ACHN (cell line): ENCODE measurements at places on chromosomes 4 and X.

DNA sequence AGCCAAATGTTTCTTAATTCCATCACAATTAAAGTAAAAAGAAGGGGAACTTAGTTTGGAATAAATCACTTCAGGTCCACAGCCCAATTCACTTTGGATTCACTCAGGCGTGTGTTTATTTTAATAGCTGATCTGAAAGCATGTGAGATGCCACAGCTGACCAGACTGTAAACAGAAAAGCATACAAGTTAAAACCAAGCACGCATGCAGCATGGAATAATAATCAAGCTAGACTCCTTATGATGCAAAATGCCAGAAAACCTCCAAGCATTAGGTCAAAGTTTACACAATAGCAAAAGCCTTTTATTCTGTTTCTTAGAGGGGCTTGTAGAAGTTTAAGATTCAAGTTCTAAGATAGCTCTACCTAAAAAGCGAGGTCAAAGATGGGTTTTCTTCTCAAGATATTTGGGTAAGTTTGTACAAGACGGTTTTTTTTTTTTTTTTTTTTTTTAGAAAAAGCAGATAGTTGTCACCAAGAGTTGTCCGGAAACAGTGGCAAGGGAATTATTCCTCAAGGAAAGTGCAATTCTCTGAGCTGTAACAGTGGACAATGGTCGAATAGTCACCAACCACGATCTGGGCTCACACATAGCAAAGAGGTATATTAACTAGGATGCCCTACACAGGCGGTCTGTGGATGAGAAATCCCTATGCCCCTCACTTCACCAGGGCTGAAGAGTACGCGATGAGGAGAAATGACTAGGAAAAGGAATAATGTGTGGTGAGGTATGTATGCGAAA, 763 bp upstream of the PRRG1 start:
- DNase-seq = peak; percentile 44

DNA sequence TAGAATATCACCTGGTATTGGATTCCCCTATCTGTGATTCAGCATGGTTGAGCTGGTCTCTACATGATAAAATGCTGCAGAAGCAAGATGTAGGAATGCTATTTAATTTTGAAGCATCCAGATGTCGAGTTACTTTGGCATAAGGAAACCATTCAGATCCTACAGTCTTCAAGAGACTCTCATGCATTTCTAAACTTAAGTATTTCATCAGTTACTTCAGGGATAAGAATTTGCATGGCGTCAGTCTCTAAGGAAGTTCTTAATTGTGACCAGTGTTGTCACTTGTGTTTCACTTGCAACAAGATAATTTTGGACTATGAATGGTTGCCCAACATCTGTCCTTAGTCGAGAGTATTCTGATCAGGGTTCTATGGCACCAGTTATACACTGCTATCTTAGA, 192.4 kb downstream of the CCNG2 start:
- no peak for DNase-seq

GRCh38 chrX:11757719-11758399, at the start of gene MSL3:
Gene MSL3, plus strand, starts transcription at chrX:11758237. Its CDS starts 27 bp downstream, at chrX:11758264.
- peak; percentile 61 for DNase-seq

DNA sequence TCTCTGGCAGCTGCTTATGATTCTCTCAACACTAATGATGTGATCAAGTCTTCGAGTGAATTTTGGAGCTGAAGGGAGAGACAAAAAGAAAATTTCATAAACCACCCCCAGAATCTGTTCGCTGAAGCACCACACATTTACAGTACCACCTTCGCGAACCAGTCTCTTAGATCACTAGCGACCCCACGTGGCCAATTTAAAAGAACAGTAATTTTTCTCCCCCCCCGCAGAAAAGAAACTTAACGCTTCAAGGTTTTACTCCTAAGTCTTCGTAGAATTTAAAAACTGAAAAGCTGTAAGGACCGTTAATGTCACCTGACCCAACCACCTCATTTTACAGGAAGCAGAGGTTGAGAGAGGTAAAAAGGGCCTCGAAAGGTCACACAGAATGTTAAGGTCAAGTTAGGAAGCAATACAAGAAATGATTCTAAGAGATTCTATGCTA, 187.5 kb downstream of the QDPR start:
- DNase-seq = peak; percentile 17

- no peak for DNase-seq
Observed at GRCh38 chr4:151624626-151625565, 135.9 kb downstream of the GATB start.

- DNase-seq = peak; percentile 28
Observed at GRCh38 chrX:54492340-54492739, 3.7 kb downstream of the FGD1 start.

DNA sequence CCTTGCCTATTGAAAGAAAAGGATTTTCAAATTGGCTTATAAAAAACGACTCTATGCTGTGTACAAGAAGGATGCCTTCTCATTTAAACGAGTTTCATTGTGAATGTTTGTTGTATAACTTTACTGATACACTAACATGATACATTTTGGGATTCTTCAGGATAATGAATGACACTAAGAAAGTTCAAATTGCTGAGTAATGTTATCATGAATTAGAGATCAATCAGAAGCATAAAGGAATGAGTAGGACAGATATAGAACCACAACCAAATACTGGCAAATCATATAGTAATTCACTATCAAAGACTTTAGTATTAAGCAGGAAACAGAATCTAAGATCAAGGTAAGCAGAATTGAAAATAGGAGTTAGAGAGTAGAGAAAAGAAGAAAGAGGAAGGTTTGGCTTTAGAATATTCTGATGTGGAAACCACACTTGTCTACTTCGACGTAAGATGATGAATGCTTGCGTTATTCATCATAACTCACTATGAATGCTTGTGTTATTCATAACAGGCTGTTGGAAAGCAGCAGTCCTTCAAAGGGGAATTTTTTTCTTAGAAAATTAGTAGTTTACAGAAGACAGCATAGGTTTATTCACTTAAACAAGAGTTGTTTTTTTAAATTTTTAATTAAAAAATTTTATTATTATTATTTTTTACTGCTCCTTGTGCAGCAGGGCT, 13.4 kb downstream of the CCDC158 start:
- DNase-seq = no peak

DNA sequence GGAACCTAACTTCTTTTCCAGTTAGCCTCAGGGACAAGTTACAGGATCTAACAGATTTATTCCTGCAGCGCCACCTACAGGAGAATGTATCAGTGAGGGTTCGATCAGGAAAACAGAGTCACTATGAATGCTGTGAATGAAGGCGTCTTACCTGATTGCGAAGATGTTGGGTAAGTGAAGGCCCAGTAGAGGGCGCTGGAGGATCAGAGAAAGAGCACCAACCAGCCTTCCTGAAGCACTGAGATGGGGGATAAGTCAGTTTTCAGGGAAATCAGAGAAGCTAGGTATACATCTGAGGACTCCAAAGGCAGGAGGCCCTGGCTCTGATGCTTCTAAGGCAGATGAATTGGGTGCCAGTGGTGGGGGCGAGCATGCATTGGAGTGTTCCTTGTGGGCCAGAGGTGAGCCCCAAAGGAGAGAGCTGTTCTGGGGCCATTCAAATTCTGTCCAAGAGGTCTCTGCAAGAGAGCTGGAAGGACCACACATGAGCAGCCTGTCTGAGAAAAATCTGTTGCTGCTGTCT, 169.9 kb upstream of the AADAT start:
- DNase-seq = peak; percentile 90

- no peak for DNase-seq
Observed at GRCh38 chr4:42672359-42673081, 15.6 kb upstream of the ATP8A1 start.

DNA sequence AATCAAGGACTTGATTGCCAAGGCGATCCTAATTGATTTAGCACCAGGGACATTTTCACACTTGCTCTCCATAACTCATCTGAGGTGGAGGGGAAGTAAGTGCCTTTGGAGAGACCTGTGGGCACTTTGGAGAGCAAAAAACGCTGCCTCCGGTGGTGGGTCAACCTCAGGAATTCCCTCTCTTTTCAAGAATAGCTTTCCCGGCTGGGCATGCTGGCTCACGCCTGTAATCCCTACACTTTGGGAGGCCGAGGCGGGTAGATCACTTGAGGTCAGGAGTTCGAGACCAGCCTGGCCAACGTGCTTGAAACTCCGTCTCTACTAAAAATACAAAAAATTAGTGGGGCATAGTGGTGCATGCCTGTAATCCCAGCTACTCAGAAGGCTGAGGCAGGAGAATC, 49.2 kb downstream of the PRPS1 start:
- DNase-seq = peak; percentile 18

GRCh38 chr4:102825261-102826091, 1.9 kb downstream of the UBE2D3 start:
- peak; percentile 56 for DNase-seq

- no peak for DNase-seq
Observed at GRCh38 chr4:3044870-3045819, 29.2 kb downstream of the HTT-AS start.

DNA sequence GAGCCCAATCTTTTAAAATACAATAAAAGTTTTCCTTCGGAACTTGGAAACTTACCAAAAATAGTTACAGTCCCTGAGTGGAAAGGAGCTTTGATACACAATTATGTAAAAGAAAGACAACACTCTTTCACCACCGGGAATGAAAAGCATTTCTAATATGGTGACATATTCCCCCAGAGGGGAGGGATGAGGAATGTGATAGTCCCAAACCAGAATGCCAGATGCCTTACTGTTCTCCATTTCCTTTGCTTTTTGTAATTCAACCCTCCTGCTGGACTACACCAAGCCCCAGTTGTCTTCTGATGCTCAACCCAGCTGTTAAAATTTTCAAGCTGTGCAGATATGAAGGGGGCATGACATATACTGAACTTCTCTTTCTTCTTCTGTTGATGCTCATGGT, 4.1 kb downstream of the PRIMPOL start:
- no peak for DNase-seq

DNA sequence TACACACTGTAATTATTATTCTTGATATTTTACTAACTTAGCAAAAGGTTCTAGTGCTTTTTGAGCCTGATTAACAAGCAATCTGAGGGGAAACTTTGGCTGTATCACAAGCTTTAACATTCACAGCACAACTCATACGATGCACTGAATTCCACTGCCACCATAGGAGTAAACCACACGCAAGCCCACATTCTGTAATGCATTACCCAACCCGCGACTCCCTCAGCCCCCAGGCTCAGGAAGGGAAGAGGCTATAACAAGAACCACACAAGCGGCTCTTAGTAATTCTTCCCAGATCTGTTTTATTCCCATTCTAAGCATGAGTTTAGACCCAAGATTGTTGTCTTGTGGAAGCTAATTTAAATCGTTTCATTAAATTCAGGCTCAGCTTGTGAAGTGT, 138.5 kb upstream of the TBL1X start:
- DNase-seq = no peak
